ENCODE measurements at places on chromosomes 1 and 21.

- DNase-seq: no peak
Observed at GRCh38 chr1:234357831-234358230, 15.4 kb upstream of the COA6 start.

GRCh38 chr1:59803458-59804038, 11.2 kb upstream of the HOOK1 start:
- no peak for DNase-seq

DNA sequence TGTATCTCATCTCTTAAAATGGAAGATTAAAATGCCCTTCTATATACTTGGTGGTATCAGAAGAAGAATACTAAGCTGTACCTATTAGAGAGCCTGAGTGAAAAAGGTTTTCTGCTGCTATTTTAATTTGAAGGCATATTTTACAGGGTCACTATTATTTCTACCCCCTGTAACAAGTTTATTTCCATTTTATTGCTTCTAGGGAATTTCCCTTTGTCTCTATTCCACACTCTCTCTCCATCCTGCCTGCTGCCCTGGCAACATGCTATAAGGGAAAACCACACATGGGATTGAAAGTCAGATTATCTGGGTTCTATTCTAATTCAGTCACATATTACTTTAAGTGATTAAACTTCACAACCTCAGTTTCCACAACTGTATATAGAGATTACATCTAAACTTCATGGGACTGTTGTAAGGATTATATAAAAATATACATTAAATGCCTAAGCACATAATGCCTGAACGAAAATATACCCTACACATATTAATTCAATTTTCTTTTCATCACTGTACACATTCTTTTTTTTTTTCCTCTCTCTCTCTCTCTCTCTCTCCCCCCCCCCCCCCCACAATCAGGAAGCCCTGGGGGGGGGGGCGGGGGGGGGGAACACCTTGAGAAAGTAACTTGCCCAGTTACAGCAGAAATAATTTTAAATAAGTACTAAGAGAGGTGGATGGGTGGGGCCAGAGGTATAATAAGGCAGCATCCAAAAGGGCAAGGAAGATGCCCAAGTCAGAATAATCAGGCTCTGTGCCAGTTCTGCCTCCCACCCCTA, 51.5 kb downstream of the LUZP1 start:
- no peak for DNase-seq

DNA sequence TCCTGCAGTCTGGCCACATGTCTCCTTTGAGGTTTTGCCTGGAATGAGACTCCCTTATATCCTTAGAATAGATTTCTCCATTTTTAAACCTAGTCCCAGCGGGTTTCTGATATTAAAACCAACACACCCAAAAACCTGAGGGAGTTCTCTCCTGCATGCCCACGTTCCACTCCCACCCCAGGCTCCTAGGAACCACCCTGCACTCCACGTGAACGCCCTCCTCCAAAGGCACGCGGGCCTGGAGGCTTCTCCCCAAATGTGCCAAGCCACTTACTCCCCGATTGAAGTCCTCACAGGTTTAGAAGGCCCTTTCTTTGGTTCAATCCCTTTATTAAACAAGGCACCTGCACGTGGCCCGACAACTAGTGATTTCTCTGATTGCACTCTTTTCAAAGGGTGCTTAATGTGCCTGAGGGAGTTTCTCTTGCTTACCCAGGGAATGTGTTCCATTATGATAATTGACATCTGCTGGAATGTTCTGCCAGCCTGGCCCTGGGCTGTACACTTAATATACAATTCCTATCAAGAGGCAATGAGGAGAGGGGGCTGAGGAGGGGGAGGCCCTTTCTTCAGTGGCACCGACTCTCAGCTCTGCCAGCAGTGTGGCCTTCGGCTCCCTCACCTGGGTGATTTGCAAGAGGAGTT, 104.3 kb upstream of the ADAR start:
- no peak for DNase-seq

DNA sequence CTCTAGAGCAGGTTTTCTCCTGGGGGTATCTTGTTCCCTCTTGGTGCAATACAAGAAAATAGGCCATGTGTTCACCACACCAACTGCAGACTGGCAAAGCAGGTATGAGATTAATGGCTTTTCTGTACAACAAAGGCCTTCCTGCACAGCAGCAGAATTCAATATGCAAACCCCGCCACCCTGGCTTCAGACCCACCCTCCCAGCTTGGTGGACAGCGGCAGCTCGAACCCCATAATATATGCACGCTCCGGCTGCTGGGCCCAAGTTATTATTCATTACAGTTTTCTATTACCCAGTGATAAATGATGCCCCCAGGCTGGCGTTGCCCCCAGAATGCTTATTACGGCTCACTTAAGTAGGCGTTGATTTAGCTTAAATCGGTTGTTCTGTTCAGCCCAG, 144.2 kb downstream of the RRAGC start:
- DNase-seq: no peak

- no peak for DNase-seq
Observed at GRCh38 chr1:16191309-16191708, 21.1 kb downstream of the ARHGEF19 start.

GRCh38 chr1:50980505-50980904, 10.5 kb downstream of the CDKN2C start:
- DNase-seq: no peak

- no peak for DNase-seq
Observed at GRCh38 chr1:205992218-205992882, 10.8 kb downstream of the RAB7B start.

DNA sequence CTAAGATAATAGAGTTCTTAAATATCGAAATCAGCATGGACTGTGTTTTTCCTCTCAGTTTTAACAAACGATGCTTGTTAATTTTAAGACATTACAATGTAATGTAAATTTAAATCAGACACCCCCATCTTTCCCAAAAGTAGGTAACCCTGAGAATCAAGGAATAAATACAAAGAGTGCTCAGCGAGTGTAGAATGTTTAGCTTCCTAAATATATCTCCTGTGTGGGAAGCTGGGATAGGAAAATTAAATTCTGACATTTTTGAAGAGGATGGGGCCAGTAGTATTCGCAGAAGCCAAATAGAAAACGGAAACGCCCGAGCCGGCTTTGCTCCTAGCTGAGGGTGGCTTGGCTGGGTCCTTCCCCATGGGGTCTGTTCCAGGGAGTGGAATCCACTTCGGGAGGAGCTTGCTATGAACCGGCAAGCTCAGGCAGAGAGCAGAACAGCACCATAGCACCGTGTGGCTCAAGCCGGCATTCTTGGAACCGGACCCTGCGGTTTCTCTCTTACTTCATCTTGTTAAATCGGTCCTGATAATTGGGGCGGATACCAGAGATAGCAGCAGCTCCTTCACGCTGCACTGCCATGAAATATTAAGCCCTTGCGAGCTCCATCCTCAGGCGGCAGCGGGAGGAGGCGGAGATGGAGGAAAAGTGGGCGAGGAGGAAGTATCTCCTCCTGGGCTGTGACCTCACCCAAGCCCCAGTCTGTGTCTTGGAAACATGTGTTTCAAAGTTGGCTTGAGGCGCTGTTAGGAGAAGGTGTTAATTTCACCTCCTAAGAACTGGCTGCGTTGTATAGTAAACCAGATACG, 24.9 kb downstream of the MAP3K7CL start:
- no peak for DNase-seq

DNA sequence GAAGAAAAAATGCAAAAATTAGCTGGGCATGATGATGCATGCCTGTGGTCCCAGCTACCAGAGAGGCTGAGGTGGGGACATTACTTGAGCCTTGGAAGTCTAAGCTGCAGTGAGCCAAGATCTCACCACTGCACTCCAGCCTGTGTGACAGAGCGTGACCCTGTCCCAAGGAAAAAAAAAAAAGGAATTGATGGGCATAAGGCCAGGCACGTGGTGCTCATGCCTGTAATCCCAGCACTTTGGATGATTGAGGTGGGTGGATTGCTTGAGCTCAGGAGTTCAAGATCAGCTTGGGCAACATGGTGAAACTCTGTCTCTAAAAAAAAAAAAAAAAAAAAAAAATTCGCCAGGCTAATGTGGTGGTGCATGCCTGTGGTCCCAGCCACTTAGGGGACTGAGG, 55.8 kb upstream of the ATP2B4 start:
- DNase-seq: no peak

- DNase-seq: no peak
Observed at GRCh38 chr1:229952670-229953520, 114.1 kb upstream of the GALNT2 start.

DNA sequence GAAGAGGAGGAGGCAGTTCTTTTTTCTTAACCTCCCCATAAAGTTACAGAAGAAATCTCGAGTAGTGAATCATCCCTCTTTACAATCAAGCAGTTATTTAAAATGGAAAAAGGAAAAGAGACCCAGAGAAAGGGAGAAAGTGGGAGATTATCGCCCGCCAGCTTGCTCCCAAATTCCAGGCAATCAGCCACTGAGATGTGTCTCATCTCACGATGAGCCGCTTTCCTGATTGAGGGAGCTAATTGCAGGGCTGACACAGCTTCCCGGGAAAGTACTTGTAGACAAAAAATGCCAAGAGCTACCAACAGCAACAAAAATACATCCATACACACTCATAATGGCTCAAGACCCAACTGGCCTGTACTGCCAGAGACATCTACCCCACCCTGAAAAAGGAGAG, 191.6 kb upstream of the ZC3H12A start:
- no peak for DNase-seq

DNA sequence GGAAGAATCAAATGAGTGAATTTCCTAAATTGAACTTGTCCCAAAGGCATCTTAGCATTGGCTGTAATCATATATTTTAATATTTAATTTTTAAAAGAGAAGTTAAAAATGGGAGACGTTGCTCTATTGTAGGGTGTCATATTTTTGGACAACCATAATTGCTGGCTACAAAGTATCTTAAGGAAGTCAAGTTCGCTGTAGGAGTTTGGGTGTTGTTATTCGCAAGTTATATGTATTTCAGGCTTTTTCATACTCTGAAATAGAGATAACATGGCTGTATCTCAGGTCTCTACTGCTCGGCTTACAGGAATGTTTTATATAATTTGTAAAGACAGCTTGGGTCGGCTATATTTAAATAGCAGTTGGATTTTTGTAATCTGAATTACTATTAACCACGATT, 852 bp downstream of the TMEM50A start:
- no peak for DNase-seq

- DNase-seq: no peak
Observed at GRCh38 chr1:53616927-53617326, 122.0 kb downstream of the GLIS1 start.

DNA sequence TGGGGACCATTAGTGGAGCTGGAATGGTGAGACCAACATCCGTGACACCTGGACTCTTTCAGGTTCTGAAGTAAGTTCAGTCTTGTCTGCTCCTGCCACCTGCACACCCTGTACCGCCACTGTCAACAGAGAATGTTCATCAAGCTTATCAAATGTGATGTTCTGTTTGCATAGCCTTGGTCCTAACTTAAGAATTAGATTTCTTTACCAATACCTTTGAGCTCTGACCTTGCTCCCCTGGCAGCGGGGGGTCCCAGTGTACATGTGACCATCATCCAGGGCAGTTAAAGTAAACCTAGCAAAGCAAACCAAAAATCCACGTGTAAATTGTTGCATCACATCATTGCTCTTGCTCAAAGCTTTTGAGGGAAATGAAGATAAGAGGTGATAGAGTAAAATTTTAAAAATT, 14.5 kb downstream of the SLC25A33 start:
- DNase-seq: no peak

- no peak for DNase-seq
Observed at GRCh38 chr1:26259005-26259404, 20.9 kb upstream of the SH3BGRL3 start.

- DNase-seq: peak; percentile 9
Observed at GRCh38 chr1:54229281-54229891, 29.4 kb downstream of the MRPL37 start.

DNA sequence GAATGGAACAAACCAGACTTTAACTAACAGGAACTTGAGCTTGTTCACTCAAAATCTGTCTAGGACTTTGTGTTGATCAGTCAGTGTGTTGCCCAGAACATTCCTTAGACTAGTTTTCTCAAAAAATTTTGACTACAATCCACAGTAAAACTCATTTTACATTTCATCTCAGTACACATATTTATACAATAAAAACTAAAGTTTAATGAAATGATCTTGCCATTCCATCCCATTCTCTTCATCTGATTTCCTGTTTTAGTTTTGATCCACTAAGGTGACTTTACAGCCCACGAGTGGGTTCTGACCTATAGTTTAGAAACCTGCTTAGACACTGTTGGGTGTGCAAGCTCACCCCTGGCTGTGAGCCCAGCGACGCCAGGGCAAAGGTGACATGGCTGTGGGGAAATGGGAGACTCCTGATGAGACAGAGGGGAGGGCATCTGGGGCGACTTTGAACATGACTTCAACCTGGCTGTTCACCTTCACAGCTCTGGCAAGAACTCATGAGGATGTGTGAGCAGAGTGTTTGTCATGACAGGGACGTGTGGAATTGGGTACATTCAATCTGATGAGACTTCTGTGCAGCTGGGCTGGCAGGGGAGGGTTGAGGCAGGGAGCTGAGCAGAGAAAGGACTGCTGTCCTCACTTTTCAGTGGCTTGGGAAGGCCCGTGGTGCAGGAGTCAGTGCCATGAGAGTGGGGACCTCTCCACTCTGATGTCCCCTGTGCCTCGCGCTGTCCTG, 40.6 kb downstream of the LHX4 start:
- no peak for DNase-seq

GRCh38 chr21:22754746-22755145, 1756.5 kb downstream of the NCAM2 start:
- DNase-seq: no peak

- DNase-seq: peak; percentile 40
Observed at GRCh38 chr1:26287033-26287711, 7.3 kb downstream of the SH3BGRL3 start.

- no peak for DNase-seq
Observed at GRCh38 chr1:47534436-47534835, 96.6 kb downstream of the FOXD2 start.

DNA sequence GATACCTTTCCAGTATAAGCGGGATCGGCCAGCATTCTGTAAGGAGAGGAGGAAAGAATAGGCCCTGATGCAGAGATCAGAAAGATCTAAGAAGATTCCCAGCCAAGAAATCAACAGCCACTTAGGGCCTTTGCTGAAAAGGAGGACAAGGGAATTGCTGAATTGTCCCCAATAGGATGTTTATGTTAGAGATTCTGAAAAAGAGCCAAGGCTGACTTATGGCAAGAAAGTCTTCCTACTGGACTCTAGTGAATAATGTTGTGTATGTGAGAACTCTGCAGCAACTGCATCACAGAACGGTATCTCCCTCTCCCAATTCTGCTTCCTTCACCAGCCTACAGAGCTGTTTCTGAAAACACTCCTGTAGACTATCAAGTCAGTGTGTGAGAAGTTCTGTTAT, 298.0 kb upstream of the CXADR start:
- no peak for DNase-seq

- DNase-seq: no peak
Observed at GRCh38 chr1:178166429-178167024, 72.6 kb downstream of the RASAL2 start.

GRCh38 chr1:201769966-201770365, 59.0 kb upstream of the IPO9 start:
- no peak for DNase-seq

DNA sequence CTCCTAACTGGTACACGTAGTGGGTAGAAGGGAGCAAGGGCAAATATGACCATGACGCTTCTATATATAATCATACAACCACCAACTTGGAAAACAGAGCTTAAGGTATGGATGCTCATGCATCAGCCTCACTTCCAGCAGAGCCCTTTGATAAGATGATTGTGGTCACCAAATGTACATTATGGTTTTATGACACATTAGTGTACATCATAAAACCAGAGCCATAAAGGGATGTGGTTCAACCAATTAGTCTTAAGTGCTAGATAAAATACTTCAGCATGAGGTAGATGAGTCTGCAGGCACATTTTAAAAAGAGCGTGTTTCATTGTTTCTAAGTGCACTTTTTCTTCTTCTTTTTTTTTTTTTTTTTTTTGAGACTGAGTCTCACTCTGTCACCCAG, 43.7 kb downstream of the NIBAN1 start:
- DNase-seq: no peak

- no peak for DNase-seq
Observed at GRCh38 chr21:38712071-38712470, 93.7 kb upstream of the ETS2 start.
